ENCODE measurements at places on chromosomes 5 and 9.
A peak's percentile ranks its signal among the peaks of the same experiment; 100 is the strongest.

- DNase-seq: peak; percentile 43
Observed at GRCh38 chr5:87053146-87053545, 214.5 kb upstream of the RASA1 start.

- no peak for DNase-seq
Observed at GRCh38 chr5:11894992-11895391, 9.3 kb downstream of the CTNND2 start.

DNA sequence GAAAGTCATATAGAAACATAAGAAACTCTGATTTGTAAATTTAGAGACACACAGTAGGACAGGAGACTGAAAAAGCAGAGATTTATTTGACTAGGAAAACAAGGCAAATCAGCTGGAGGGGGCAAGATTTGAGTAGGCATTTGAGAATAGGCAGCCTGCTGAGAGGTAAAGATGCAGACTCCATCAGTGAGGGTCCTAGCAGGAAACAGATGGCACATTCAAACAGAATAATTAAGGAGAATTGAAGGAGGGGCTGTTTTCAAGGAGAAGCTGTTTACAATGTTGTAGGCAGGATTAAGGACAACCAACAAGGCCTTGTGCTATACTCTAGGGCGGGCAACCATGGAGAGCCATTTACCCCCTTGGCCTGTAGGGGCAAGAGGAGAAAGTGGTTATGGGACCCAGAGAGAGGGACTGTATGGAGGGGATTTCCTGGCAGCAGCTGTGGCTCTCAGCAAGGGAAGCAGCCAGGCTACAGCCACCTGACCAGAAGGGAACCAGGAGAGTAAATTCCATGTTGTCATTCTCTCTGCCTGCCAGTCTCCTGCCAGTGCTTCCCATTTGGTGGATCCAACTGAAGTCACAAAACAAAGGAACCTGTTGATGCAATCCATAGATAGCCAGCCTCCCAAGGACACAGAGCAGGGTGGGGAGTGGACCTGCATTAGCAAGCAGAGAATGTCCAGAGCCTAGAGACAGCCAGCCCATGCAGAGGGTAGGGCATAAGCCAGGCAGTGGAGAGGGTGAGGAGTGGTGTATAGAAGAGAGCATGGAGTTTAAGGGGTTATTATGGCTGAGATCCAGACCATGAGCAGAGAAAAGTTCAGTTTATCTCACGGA is 38.2 kb downstream of the PAPPA start:
- DNase-seq: no peak

- DNase-seq: no peak
Observed at GRCh38 chr9:114035221-114035844, 42.8 kb downstream of the AMBP start.

GRCh38 chr5:180600554-180601041 is 9.3 kb upstream of the SCGB3A1 start:
- no peak for DNase-seq

DNA sequence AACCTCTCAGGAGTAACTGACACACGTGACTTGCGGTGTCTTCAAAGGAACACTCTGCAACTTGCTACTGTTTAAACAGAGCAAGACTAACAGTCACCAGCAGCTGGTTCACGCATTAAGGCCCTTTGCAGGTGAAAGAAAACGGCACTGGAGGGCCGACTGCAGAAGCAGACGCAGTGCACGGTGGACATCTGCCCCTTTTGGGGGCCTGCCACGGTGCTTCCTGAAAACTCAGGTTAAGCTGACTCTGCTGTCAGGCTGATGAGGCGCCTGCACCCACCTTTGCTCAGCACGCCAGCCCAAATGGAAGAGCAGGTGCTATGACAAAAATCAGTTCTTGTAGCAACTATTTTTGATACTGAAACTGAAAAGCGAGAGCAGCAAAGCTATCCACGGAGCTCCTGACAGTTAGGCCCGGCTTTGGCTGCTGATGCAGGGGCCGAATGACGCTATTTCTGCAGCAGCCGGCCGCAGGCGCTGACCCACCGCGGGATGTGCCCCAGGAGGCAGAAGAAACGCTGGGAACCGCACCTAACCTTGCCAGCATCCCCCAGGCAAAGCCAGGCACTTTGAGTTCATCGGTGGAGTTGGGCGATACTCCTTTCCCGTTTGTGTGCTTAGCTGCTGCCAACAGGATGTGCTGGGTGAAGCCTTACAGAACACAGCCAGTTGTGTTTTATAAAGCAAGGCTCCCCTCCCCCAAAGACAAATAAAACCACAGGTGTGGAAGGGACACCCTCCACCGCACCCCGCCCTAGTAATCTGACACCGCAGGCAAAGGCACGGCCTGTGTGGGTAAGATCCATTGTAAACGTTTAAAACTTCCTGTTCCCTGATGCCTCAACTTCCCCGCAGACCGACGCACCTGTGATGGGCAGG is 21.1 kb upstream of the TERT start:
- no peak for DNase-seq

DNA sequence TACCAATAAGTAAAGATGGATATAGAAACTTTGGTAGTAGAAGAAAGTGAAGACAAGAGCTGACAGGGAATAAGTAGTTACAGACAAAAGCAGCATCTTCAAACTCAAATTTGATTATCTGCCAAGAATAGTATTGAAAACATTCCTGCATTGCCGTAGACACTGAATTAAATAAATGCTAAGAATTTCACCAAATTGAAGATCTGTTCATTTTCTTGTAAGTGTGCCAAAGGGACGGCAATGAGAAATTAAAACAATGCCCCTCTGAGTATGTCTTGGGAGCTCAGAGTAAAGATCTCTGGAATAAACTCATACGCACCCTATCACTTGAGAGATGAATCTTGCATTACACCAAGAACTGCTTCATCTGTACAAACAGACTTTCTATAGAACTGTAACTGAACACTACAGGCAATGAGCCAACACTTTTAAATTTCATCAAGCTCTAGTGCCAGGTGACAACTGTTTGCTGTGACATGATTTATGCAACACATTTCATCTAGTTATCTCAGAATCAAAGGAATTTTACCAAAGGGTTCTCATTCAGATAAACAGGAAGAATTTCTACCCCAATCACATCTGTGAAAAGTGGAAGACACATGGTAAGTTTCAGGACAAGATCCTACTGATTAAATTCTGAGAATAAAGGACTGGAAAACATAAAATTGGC is 66.9 kb downstream of the RFX3 start:
- no peak for DNase-seq

- no peak for DNase-seq
Observed at GRCh38 chr5:79091064-79091463, 20.5 kb upstream of the BHMT start.

DNA sequence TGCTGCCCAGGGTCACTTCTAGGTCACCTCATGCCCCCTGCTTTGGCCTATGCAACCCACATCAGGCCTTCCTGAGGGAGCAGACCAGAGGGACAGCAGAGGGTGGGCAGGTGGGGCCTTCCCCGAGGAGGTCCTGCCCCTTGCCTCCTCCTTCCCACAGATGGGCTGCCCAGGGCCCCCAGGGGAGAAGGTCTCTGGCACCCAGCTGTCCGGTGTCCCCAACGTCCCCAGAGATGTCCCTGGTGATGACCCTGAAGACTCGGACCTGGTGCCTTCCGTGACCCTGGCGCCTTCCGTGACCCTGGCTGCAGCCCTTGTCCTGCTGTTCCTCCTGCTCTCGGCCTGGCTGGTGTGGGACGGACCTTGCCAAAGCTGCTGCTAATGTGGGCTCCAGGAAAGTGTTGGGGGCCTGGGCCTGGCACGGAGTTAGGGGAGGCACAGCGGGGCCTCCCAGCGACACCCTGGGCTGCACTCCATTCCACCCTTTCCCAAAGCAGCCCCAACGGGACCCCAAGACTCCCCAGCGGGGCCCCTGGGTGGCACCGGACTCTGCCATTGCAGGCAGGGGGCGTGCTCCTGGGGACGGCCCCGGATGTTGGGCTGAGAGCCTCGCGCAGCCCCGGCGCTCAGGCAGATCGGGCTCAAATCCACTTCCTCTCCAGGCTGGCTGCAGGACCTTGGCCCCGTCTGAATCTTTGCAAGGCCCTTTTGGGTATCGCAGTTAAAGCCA is 6.8 kb upstream of the SLC2A6 start:
- DNase-seq: no peak

DNA sequence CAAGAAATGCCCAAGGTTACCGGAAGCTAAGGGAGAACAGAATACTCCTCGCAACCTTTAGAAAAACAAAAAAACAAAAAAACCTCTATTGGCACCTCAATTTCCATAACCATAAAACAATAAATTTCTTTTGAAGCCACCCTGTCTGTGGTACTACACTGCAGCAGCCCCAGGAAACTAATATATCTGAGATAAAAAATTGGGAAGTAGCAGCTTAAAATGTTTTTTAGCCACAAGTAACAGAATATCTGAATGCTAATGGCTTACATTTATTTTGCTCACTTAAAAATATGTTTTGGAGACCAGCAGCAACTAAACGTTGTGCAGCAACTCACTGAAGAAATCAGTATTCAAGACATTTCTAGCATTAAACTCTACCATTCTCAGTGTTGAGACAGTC is 969.6 kb downstream of the DNAH5 start:
- no peak for DNase-seq

DNA sequence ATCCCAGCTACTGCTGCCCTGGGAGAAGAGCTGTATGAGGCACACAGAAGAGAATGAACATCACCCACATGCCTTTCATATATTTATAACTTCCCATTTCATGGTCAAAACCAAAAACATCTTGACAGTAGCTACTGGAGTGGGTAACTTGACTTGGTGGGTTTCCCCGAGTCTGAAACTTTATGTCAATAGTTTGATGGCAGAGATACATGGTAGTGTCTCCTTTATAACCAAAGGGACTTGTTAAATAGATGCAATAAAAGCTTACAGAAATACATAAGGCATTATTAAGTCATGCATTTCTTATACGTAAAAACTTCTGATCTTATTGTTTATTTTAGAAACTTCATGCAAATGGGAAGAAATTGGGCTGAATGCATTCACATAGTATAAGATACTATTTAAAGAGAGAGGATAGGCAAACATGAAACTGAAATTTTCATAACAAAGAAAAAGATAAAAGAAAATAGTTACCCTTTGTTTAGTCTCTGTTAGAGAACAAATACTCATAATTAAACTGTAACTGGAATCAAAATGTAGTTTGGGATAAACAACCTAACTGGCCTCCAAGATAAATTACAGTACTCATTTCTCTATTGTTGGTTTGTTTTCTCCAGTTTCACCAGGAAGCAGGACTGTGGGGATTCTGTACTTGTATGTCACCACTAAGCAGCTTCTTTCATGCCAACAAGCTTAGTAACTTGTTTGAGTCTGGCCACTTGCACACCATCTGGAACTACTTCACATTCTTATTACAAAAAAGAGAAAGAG is 459.3 kb upstream of the MEF2C start:
- no peak for DNase-seq

DNA sequence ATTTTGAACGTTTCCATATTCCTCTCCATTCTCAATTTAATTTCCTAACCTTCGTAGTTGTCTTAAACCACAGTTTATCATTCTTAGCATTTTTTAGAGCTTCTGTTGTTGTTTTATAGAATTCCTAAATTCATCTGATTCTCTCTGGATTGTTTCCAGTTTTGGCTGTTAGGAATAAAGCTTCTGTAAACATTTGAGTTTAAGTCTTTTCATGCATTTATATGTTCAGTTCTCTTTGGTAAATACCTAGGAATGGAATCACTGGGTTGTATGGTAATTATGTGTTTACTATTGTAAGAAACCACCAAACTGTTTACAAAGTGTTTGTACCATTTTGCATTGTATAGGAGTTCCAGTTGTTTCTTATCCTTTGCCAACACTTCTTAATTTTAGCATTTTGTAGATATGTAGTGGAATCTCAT is 29.7 kb downstream of the GPR21 start:
- no peak for DNase-seq

DNA sequence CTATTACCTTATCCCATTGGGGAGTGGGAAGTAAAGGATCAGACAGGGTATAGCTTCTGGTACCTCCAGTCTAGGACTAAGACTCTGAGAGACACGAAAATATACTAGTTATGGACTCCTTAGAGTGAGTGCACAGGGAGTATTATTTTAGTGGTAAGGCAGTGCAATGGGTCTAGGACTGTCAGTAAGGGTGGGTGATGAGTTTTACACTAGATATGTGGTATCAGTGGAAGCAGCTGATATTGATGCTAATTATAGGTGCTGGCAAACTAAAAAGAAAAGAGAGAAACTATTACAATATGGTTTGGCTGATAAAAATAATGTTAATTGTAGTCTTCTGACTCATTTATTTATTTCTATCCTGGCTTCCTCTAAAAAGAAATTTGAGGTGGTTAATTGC is 118.6 kb downstream of the UNC13B start:
- no peak for DNase-seq

GRCh38 chr5:153489611-153490010 is 859 bp upstream of the GRIA1 start:
- no peak for DNase-seq

DNA sequence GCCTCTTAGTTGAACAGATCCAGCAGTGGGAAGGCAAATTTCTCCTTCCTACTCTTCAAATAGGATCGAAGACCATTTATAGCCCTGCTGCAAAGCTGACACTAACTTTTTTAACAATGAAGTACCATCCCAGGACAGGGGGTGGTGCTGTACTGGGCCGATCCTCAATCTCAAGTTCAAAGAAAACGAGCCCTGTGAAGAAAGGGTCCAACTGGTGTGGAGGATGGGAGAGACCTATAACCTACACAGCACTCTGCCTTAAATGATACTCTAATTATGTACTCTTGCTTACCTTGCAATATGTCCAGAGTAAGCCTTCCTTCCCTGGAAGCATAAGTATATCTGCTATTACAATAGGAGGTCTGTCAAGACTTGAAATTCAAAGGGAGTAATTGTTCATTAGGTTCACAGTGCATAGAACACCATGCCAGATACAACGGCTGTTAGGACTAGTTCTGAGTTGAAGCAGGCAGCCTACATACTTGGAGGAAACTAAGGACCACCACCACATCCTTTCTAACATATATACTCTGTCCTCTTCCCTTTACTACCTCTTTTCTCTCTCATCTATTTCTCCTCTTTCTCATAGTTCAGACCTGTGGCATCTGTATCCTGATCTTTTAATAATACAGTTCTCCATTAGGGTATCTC is 6.2 kb downstream of the ETF1 start:
- DNase-seq: no peak

- DNase-seq: no peak
Observed at GRCh38 chr9:14902561-14902960, 7.7 kb downstream of the FREM1 start.
